ENCODE measurements at places on chromosomes 2 and 18. TPM values are rescaled to one million over a fixed set of nuclear protein-coding genes. Genes with fewer than 3 reads are reported as not detected.

GRCh38 chr2:216111122-216111521 lies 2.0 kb downstream of the XRCC5 start:
- no peak for DNase-seq

GRCh38 chr2:68744366-68744912 lies 9.8 kb downstream of the ARHGAP25 start:
- peak; percentile 37 for DNase-seq

DNA sequence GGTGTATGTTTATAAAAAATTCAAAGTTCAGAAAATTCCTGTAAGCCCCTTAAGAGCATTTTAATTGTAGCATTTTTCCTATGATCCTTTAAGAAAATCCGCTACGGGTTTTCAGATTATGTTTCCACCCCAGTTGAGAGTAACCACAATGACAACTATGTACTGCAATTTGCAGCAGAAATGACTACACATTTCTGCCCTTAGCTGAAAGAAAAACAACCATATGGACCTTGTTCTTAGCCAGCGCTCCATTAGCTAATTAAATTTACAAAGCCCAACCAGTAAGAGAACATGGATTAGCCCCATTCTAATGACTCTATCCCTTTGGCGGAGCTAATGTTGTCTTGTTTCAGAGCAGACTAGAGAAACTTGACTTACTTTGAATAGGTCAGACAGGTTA lies 247.6 kb downstream of the SLC8A1 start:
- DNase-seq = no peak

DNA sequence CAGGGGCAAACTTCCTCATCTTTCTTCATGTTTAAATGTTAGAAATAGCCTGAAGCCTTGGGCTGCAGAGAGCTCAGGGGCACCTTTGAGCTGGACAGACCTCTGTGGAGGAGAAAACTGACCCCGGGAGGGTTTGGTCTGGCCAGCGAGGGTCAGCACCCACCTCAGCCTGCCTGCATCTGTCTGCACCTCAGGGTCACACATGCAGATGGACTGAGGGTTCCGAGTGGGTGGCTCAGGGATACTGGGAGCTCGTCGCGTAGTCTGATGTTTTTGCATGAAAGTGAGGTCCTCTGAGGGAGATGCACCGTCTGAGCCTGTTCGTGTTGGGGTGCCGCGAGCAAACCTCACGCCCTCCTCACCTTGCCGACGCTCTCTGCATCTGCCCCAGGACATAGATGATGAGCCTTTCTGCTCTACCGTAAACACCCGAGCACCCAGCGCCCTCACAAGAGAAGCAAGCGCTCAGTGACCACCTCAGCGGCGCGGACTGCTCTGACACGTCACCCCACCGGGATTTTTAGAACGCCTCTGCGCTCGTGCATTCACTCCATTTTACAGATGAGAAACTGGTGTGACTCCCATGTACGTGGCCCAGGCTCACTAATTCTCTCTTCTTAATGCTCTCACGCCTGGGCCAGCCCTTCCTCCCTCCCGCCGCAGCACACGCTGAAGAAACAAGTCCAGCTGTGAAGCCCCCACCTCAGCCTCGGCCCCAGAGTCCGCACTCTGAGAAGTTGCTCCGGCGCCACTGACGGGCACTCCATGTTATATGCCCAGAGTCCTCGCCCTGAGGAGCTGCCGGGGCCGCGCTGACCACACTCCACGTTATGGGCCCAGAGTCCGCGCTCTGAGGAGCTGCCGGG lies 9.5 kb downstream of the KCNG2 start:
- DNase-seq = no peak

GRCh38 chr2:170298115-170298514 lies 120.2 kb downstream of the MYO3B start:
- DNase-seq = no peak

DNA sequence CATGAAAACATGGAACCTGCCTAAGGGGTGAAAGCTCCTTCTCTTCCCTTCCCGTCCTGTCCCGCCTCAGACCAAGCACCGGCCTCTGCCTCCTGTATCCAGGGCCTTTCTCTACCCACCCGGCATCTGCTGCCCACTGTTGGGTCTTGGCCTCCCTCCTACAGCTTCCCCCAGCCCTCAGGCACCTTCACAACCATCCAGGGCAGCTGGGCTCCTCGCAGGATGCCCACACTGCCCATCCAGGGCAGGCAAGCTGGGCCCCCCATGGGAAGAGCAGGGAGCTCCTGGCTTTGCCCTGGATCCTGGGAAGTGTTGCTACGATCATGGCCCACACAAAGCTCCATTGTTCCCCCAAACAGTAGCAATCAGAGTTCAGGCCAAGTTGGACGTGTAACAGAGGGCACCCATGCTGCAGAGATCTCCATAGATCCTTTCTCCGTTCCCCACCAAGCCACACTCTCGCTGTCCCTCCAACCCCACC lies 206.6 kb downstream of the NDUFA10 start:
- DNase-seq = peak; percentile 91

DNA sequence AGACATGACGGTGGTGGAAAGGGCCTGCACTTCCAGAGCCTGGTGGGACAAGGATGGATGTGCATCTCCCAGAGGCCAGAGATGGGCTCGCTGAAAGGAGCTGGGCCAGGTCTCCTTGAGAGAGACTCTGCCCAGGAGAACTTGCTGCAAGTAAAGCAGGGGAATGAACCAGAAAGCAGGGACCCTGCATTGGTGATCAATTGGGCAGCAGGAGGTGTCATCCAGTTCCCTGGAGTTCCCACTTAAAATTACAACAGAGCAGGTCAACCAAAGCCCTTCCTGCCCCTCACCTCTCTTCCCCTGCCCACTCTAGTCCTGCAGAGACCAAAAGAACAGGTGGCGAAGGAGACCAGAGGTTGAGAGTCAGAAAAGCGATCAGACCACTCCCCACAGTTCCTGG lies 69.7 kb upstream of the CAB39 start:
- no peak for DNase-seq

GRCh38 chr2:72743481-72743880 lies 82.4 kb downstream of the EXOC6B start:
- DNase-seq = no peak

- DNase-seq = no peak
These were observed 24.9 kb downstream of the HTR2B start for GRCh38 chr2:231099918-231100317.

DNA sequence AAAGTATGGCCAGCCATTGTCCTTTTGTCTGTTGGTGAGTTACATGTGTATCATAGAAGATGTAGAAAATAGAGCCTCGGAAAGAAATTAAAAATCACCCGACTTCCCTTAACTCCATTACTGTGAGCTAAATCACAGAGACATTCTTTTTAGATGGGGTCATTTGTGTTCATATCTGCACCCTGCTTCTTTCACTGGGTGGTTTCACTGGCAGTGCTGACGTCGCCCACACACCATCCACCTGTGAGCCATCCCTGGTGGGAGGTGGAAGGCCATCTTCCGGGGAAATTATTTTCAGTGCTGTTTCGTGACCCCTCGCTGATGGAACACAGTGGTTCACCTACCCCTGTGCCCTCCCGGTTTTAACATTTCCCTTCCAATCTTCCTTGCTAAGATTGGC lies 21.2 kb downstream of the SH3BP4 start:
- no peak for DNase-seq

DNA sequence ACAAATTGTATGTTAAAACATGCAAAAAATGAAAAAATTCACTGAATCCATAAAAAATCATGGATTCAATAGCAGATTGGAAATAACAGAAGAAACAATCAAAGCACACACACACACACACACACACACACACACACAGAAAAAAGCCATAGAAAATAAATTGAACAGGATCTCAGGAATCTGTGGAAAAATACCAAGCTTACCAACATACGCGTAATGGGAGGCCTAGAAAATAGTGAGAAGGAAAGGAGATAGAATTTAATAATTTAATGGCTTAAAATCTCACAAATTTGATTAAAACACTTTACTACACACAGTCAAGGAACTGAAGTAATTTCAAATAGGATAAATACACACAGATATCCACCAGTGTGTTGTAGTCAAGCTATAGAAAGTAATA lies 1671.5 kb upstream of the PIK3C3 start:
- no peak for DNase-seq

- no peak for DNase-seq
These were observed 29.0 kb downstream of the PTPRM start for GRCh38 chr18:7596147-7596546.

DNA sequence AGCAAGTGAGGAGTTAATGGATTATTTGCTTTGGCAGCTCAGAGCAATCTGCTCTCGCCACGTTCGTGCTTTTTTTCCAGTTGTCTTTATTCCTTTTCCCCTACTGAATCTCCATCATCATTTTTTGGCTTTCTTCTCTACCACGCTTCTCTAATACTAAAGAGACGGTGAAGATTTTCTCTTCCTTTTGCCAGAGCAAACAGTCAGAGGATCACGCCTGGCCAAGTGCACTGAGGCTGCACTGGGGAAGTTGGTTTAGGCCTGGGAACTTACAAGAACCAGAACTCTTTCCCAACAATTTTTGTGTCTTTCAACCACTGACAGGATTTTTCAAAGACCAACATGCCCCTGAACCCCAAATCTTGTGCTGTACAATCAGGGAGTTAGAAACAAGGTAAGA lies 172.3 kb downstream of the PID1 start:
- DNase-seq = no peak

DNA sequence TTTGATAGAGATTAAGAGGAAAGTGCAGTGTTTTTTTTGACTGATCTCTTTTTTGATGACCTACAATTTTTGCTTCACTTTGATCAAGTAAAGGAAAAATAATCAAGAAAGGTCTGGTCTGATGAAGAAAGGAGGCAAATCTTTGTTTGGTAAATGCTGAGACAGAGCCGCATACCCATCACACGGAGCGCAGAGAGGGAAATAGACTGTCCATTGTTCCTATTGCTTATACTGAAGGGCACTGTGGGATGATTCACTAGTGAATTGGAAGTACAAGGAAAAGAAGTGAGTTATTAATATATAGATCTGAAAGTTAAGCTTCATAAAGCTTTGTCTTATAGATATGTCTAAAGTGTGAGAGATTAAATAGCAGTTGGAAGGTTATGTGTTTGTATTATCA lies 455.1 kb downstream of the PLCL1 start:
- DNase-seq = no peak

GRCh38 chr2:108354136-108354535 lies 23.6 kb upstream of the SULT1C4 start:
- no peak for DNase-seq

GRCh38 chr2:45315861-45316260 lies 295.2 kb downstream of the SRBD1 start:
- no peak for DNase-seq

GRCh38 chr2:215149894-215150293 lies 11.5 kb upstream of the ABCA12 start:
- DNase-seq = no peak

- DNase-seq = no peak
These were observed 33.7 kb downstream of the BOK start for GRCh38 chr2:241592126-241592845.

DNA sequence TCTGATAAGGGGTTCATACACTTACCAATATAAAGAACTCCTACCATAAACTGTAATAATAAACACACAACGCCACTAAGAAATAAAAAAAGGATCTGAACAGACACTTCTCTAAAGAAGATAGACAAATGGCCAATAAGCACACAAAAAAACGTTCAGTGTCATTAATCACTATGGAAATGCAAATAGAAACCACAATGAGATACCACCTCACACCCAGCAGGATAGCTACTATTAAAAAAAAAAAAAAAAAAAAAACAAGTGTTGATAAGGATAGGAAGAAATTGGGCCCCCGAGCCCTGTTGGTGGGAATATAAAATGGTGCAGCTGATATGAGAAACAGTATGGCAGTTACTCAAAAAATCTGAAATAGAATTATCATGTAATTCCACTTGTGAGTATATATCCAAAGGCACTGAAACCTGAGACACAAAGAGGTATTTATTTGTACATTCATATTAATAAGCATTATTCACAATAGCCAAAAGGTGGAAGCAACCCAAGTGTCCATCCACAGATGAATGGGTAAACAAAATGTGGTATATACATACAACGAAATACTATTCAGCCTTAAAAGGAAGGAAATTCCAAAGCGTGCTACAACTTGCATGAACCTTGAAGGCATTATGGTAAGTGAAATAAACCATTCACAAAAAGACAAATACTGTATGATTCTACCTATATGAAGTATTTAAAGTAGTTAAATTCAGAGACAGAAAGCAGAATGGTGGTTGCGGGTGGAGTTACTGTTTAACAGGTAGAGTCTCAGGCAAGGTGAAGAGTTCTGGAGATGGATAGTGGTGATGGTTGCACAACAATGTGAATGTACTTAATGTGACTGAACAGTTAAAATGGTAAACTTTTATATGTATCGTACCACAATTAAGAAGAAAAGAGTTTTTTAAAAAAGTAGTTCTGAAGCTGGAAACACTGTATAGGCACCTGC lies 17.9 kb downstream of the REV1 start:
- DNase-seq = no peak

DNA sequence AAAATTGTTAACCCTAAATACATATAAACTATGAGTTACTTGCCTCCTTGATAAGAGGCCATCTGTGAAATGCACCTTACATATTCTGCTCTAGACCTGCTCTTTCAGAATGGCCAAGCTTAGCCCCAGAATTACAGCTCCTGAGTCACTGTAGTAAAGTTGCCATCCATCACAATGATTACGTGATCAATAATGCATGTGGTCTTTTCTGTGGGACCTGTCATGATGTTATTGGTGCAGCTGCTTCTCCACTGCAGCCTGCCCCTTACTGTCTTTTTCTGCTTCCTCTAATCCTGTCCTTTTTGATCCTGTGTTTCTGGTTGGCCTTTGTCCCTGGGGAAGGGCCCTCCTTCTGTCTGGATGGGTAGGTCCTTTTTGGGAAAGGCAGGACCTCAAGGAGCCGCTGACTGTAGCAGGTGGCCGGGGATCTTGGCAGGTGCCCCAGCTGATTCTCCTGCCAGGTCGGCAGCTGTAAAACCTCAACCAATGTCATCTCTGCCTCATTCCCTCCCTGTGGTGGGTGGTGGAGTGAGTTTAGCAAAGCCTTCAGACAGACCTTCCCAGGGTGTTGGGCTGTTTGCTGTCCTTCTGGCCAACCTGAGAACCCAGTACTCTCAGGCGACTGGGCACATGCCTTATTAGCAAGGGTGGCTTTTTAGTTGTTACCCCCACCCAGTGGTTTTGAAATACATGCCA lies 126.2 kb upstream of the EML6 start:
- DNase-seq = no peak

The SUCLG1 gene
- 63.8 TPM for total RNA-seq

The APOB gene
- not detected for total RNA-seq

The SCN2A gene
- 1.2 TPM for total RNA-seq

The YIPF4 gene
- 10.6 TPM for total RNA-seq

The GALR1 gene
- total RNA-seq = 0.98 TPM

Measured in vagina (tissue), 2 donors.